Fibroblast of pulmonary artery (primary cell): ENCODE measurements at places on chromosomes 3 and 15.

DNA sequence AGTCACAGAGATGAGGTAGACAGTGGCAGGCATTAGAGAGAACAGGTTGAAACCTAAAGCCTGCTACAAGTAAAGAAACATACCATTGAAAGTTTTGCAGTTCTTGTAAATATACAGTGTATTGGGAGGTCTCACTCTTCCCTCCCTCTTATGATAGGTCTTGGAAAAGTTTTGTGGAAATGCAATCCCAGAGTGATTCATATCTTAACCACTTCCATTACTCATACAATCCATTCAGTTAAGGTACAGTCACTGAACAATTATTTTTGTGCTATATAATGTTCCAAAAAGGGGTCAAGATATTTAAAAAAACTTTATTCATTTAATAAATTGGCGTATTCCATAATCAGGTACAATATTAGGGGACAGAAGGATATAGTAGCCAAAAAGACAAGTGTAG is 737.7 kb upstream of the ALCAM start:
- peak; percentile 77 for DNase-seq

- DNase-seq, result peak; percentile 57
Observed at GRCh38 chr15:68674975-68675374, 96.2 kb downstream of the CORO2B start.

DNA sequence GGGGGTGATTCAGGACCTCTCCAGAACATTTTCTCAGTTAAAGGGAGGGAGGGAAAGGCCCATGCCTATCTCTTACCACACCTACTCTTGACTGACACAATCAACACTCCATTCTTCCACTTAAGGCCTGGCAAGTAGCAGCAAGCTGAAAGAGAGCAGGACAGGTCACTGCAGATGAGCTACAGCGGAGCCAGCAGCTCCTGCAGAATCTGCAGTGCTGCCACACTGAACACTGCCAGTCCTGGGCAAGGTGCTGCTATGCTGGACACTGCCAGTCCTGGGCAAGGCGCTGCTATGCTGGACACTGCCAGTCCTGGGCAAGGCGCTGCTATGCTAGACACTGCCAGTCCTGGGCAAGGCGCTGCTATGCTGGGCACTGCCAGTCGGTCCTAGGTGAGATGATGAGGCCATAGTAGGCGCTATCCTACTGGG is 143.7 kb downstream of the MYLK start:
- no peak for DNase-seq

- peak; percentile 75 for DNase-seq
Observed at GRCh38 chr3:32176989-32177701, 61.3 kb upstream of the CMTM8 start.

DNA sequence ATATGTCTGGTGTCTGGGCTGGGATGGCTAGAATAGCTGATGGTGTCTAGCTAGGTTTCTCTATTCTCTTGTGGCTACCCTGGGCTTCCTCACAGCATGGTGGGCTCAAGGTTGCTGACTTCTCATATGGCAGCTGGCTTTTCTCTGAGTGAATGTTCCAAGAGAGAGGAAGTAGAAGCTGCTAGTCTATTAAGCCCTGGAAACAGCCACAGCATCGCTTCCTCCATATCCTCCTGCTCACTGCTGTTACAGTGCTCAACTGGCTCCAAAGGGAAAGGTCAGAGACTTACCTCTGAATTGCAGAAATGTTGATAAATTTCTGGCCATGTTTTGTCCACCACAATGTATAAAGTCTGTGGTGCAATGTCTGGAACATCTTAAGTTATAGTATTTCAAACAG is 299.9 kb upstream of the ADAMTS9 start:
- DNase-seq, result no peak

DNA sequence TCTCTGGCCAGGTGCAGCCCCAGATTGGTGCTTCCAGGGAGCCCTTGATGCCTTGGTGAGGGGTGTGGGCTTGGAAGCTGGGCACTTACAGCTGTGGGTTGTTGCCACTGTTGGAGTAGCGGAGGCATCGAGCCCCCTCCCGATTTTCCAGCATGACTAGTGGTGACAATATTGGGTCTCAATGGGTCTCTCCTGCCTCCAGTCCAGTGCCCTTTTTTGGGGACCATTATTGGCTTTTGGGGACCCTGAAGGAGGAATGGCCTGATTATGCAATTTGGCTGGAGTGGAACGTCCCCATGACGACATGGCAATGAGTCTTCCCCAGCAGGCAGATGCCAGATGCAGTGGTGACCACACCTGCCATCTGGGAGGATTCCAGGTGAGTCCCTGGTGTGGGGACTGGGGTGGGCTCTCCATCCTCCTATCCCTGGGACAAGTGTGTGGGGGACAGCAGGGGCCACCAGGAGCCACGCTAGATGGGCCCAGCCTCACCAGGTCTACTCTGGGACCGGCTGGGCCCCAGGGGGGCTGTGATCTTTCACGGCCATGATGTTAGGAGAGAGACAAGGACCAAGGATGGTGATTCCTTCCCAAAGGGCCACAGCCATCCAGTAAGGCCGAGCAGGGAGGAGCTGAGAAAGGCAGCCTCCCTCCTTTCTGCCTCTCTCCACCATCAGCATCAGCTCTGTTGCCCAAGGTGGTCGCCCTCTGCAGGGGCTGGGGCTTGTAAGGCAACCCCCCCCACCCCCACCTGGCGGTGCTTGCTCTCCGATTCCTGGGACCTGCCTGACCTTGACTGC is 196.8 kb downstream of the GOLGA6L6 start:
- DNase-seq, result no peak

DNA sequence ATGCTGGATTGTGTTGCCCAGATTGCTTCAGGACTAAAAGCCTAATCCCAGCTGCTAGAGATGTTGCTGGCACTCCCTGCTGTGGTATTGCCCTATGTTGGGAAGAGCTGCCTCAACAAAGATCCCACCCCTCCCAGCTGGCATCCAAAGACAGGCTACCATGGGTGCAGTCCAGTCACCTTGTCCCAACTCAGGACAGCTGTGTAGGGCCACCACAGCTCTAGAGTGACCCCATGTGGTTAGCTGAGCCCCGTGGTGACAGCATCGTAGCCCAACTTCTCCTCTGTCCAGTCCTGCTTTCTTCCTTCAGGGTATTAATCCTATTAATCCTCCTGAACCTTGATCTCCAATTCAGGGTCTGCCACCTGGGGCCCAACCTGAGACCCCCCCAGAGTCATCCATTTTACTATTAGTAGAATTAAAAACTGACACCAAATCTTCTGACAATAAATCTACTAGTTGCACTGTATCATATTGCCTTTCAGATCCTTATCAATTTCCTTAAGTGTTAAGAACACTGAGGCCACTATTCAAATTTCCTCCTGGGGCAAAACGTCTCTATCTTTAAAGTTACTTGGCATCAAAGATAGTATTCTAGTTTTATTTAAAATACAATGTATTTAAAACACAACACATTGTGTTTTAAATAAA is 83.5 kb downstream of the AQP9 start:
- DNase-seq, result peak; percentile 61

DNA sequence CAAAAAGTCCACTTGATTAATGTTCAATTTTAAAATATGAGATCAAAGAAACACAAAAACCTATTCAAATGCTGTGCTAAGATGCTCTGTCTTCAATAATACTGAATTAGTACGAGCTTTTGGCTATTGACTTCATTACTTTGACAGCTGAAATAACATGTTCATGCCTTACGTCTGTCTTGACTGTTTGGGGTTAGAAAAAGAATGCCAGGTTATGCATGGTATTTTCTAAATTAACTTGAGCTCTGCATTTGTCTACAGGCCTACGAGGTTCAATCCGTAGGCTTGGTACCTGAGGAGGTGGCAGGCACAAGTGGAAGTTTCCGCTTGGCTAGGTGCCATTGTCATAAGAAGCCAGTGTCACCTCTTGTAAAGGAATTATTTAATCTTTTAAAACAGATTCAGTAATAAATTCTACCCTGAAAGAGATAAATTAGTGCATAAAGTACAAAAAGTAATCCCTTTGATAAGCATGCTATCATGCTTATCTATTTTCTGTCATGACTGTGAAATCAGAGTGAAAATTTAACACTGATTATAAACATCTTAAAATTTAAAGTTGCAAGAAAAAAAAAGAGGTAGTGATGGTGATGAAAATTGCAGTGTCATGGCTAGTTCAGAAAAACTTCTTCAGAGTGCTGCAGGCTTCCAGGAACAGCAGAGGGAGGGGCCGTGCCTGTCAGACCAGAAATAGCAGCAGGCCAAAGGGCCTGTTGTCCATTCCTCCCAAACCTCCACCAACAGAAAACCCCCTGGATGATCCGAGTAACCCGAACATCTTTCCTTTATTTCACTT is 115.7 kb downstream of the ARRDC4 start:
- no peak for DNase-seq

DNA sequence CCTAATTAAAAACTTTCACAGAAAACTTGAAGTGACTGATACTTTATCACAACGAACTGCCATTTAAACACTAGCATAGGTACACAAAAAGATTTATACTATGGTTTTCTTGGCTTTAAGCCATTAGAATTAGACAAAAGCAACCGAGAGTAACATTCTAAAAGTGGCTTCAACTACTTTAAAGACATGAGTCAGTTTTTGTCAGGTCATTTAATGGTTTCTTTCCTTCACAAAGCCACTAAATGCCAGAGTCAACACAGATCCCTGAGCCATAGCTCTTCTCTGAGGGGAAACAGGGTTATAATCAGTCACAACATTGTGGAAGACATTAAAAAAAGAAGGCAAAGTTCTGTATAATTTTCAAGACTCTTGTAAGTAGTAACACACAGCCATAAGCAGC is 54.6 kb downstream of the CAPN3 start:
- DNase-seq, result no peak

DNA sequence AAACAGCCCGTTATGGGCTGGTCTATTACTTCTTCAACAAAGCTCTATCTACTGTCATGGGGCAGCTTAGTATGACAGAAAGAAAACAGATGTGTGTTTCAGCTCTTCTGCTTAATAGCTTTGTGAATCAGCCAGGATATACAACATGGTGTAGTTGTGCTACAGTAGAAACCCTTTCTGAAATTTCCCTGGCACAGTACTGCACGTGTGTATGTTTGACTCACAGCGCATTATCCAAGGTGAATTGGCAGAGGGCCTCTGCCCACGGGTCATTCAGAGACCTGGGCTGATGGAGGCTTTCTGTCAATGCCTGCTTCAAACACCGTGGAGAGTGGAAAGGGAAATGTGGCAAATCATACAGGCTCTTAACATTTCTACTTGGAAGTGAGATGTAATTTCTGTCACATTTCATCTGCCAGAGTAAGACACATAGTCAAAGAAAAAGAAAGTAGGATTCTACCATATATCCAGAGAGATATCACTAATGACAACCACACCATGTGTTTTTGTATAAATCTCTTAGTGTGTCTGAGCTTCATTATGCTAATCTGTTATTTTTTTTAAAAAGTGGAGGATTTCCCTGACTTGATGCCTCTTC is 505.1 kb downstream of the CNTN4 start:
- no peak for DNase-seq

DNA sequence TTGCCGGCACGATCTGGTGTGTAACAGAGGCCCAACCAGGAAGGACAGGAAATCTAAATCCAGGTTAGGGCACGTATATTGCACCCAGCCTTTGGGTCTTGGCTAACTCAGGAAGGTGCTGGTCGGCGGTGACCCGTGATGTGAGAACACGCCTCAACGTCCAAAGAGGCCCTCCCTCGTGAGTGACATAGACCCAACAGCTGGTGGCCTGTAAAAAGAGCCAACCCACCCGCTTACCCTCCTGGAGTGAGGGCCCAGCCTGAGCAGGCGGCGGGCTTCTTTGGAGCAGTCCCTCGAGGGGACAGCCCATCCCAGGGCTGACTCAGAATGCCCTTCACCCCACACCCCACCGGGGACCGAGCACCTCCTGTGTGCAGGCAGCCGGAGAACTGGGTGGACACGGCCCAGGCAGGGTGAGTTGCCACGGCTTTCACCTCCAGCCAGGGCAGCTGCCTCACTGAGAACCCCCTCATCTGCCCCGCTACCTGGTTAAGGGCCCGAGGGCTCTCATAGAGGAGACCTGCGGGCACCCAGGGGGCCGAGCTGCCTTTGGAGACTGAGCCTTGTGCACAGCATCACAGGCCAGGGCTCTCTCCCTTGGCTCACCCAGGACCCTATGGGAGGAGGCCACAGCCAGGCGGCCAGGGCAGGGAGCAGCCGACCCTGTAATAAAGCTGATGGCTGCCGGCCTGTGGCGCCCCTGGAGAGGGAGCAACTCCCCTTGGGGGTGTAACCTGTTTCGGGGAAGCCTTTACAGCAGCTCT is 41.8 kb downstream of the ZNF710 start:
- no peak for DNase-seq

DNA sequence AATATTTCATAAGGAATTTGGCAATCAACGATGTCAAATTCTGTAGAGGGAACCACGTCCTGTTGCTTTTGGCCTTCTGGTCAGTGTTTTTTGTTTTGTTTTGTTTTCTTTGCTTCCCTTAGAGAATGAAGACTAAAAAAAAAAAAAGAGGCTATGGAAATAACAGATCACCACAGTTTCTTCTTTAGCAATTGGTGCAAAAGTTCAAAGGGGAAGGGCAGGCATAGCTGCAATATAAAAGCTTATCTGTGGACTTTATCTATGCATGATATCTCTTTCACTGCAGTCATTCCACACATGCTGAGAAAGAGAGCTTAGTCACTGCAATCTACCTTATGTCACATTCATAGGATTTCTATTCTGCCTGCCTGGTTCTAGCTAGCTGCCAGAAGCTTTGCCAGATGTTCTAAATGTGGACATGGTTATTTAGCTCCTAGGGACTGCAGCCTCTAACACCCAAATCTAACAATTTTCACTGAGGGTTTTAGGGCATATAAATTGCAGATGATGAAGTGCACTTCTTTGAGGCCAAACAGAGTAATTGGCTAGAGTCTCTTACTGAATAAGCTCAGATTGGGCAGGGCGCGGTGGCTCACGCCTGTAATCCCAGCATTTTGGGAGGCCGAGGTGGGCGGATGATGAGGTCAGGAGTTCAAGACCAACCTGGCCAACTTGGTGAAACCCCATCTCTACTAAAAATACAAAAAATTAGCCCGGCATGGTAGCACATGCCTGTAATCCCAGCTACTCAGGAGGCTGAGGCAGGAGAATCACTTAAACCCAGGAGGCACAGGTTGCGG is 637.2 kb downstream of the NTRK3 start:
- peak; percentile 93 for DNase-seq
